CD4-positive, alpha-beta T cell treated with Interleukin-10 for 1 hour (primary cell): ENCODE measurements at places on chromosomes 16 and 17.

- no peak for DNase-seq
These were observed 113.0 kb upstream of the PLCG2 start for GRCh38 chr16:81666113-81666512.

- no peak for DNase-seq
These were observed 8.9 kb downstream of the SHPK start for GRCh38 chr17:3626831-3627768.

- no peak for DNase-seq
These were observed 111.3 kb downstream of the SALL1 start for GRCh38 chr16:51039638-51040331.

DNA sequence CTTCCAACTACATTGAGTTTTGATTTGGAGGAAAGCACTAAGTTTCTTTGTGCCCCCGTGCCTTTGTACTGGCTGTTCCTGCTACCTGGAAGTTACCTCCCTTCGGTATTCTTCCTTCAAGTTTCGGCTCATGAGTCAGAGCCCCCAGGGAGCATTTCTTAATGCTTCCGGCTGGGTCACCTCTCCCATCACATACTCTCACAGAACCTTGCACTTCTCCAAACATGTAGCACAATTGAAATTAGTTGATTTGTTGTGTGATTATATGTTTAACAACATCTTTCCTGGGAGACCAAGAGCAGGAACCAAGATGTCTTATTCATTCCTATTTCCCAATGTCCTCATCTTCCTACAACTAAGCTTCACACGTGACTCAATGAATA lies 158.6 kb upstream of the CDH5 start:
- DNase-seq: no peak

GRCh38 chr17:57781386-57782061 lies 36.4 kb upstream of the CCDC182 start:
- no peak for DNase-seq

DNA sequence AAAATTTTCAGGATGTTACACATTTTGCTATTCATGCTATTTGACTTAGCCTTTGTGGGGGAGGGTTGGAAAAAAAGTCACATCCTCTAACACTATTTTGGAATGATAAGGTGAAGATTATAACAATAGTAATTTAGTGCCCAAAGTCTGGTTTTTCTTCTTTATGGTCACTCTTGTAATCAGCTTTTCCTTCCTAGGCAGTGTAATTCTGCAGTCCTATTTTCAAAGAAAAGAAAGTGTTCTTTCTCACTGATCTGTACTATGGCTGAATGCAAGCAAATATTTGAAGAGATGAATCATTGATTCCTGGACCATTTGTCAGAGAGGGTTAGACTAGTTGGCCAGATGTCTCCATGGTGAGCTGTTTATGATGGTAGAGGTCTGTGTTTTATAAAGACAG lies 8.4 kb downstream of the RSPRY1 start:
- no peak for DNase-seq

DNA sequence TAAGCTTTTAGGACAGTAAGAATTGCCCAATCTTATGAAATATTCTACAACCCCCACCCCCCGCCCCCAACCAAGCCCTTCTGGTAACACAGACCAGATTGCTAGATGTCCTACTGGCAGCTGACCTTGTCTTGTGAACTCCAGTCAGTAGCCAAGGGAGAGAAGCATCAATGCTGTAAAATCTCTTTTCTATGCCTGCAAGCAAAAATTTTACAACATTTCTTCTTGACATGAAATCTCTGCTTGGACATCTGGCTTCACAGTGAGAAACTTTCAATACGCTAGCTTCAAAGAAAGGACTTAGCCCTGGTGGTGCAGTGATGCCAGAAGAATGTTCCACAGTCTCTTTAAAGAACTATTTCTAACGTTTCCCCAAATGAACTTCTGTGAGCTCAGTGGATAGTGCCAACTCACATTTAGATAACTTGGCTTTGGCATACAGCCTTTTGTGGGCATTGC lies 169.3 kb upstream of the AXIN2 start:
- no peak for DNase-seq

DNA sequence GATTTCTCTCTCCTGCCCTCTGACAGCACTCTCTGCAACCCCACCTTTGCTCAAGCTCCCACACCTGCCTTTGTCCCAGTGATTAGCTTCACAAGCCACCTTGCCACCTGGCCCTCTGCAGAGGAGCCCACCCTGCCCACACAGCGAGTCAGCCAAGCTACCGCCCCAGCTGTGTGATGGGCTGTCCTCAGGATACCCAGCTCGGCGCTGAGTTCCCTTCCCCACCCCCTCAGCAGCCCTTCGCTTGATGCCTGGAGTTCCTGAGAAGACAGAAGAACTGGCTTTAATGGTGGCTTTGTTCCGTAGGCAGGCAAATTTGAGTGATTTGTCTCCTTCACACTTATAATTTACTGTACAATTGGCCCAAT lies 266.4 kb downstream of the CBLN1 start:
- DNase-seq: no peak

GRCh38 chr16:79740252-79740651 lies 139.7 kb upstream of the MAF start:
- no peak for DNase-seq

GRCh38 chr17:38864636-38865398 lies 5.0 kb upstream of the LASP1 start:
- DNase-seq: no peak

DNA sequence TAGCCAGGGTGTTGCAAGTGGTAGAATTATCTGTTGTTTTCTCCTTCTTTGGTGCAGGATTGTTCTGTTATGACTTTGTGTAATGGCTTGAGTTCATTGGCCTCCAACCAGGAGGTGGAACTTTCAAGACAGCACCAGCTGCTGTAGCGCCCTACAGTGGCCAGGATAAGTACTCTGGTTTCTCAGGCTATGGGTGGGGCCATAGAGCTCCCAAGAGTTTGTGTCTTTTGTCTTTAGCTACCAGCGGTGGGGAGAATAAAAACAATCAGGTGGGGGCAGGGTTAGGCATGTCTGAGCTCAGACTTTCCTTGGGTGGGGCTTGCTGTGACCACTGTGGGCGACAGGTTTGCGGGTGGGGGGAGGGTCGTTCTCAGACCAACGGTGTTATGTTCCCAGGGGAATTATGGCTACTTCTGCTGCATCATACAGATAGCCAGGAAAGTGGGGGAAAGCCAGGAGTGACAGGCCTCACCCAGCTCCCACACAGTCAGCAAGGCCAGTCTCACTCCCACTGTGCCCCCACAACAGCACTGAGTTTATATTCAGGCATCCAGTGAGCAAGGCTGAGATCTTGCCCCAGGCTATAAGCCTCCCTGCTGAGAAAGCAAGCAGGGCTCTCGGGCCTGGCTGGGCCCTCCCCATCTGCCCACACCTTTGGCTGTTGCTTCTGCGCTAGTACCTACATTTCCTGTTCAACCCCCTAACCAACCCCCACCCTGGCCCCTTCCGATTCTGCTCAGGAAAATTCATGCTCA lies 15.4 kb downstream of the ABCA10 start:
- no peak for DNase-seq

GRCh38 chr16:26665166-26665939 lies 401.4 kb upstream of the C16orf82 start:
- DNase-seq: no peak

DNA sequence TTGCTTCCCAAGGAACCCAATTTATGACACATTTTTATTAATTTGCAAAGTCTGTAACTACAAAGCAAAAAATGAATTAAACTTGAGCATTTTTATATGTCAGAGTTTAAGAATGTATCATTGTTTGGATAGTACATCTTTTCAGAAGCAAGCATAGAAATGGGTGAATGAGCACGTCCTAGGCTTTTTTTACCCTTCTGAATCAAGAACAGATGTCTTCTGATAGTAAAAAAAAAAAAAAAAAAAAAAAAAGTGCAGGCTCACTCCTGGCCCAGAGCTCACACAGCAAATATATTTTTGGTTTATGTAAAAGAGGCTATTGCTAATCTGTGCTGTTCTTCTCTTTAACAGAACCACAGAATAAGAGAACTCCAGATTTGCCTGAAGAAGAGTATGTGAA lies 6.3 kb downstream of the TERF2IP start:
- DNase-seq: no peak

- DNase-seq: no peak
These were observed 701.1 kb downstream of the WWOX start for GRCh38 chr16:78800523-78800922.

DNA sequence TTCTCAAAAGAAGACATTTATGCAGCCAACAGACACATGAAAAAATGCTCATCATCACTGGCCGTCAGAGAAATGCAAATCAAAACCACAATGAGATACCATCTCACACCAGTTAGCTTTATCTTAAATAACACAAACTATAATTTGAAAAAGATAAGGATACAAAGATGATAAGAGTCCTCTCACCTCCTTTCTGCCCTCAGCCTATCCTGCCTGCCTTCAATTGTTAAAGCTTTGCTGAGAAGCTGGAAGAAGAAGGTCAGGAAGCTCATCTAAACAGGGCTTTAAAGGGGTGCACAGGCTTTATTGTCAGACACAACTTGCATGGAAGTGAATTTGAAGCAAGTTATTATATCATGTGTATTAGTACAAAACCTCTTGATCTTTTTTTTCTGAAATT lies 676.3 kb upstream of the GOT2 start:
- no peak for DNase-seq

DNA sequence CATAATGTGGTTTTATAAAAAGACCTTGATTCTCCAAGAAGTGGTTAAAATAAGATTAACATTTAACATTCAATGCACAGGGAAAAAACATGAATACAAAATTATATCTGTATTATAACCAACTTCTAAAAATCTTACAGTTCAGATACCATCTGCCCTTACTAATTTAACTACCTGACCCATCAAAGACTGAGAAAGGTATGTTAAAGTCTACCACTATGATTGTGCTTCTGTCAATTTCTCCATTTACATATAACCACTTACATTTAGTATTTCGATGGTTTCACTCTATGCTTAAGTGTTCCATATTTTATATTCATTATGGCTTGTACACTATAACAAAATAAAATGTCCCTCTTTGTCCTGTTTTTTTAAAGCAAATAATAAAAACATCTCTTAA lies 14.6 kb downstream of the AP1G1 start:
- DNase-seq: no peak
